Thyroid gland (tissue), 4 donors: ENCODE measurements at places on chromosomes 4 and X.

DNA sequence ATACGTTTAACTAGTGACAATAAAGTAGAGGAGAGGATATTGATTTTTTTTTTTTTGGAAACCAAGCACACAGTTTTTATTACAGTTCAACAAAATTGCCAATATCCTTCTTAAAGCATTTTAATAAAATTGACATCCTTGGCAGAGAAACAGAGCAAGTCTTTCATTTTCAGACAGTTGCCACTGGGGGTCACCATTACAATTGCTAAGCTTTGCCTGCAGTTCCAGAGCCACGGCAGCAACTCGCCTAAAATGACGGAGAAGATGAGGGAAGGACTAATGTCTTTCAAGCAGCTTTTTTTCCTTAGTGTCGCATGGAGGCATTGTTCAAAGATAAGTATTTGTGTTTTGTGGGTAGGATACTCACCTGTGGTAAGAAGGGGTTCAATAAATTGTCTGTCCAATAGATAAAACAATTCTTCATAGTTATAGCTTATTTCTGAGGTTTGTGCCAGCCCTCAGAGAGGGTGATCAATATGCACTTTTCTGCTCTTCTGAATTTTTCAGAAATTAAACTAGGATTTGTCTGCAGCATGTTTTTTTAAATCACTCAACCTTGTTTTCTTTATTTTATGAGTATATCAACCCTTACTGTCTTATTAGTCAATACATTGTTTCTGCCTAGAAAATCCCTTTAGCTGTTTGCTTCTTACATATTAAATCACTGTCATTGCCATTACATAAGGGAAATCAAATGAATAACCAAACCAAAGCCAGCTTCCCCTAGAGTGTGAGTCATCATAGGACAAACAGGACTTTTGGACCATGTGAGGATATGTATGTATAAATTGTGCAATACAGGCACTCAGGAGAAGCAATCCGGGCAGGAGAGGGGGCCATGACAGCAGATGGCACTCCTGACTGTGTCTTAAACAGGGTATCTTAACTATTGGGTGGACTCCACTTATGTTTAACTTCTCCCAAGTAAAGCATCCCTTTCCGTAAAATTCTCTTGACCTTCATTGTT is 508.1 kb upstream of the ARX start:
- peak; percentile 2 for DNase-seq

DNA sequence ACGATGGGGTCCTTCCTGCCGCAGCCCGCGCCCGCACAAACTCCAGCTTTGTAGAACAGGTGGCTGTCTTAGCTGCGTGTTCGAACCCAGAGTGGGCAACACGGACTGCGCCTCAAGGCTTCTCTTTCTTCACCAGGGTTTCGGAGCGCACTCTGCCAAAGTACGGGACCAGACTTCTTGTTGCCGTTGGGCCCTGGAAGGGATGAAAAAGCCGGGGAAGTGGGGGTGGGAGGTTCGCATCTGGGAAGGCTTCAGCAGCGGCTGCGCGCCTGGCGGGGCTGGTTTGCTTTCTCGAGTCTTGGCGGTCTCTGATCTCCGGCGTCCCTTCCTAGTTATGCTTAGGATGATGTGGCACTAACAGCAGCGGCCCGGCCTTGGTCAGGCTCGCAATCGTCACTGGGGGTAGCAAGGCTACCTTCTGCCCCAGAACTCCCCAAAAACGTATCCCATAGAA is 673 bp downstream of the PARM1 start:
- peak; percentile 33 for DNase-seq

DNA sequence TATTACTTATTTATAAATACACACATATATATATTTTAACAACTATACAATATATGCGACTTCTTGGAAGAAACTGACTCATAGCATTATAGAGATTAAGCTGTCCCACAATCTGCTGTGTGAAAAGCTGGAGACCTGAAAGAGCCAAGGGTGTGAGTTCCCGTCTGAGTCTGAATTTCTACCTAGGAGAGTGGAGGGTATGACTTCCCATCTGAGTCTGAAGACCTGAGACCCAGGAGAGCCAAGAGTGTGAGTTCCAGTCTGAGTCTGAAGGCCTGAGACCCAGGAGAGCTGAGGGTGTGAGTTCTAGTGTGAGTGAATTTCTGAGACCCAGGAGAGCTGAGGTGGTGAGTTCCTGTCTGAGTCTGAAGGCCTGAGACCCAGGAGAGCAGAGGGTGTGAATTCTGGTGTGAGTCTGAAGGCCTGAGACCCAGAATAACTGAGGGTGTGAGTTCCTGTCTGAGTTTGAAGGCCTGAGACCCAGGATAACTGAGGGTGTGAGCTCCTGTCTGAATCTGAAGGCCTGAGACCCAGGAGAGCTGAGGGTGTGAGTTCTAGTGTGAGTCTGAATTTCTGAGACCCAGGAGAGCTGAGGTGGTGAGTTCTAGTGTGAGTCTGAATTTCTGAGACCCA is 8.9 kb upstream of the P2RY8 start:
- DNase-seq = no peak

- DNase-seq = no peak
These were observed 8.9 kb downstream of the ANXA3 start for GRCh38 chr4:78560296-78560963.

DNA sequence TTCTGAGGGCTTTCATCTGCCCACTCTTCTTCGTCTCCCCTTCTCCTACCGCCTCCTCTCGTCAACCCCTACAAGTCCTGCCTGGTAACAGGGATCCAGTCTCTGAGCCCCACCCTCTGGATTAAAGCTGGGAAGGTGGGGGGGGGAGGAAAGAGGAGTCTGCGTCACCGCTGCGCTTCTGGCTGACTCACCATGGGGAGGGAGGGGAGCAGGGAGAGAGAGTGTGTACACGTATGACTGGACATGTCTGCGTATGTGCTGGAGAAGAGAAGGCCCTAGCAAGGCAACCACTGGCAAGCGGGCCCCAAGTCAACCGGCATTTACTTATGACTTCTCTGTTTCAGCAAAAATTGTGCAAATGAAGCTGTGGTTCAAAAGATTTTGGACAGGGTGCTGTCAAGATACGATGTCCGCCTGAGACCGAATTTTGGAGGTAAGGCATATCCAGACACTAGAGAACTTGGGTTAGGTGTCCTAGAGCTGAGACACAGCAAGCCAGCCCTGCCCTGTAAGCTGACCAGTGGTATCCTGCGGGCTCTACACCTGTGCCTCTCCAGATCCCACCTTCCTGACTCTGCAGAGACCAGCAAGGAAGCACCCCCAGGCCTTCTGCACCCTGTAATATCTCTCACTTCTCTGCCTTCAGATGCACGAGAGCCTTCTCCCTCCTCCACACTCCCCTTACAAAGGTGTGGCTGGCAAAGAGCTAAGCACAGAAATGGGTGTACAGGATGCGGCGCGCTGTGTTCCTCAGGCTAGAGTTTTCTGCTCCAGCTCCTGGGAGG is 2.5 kb downstream of the GABRQ start:
- no peak for DNase-seq

DNA sequence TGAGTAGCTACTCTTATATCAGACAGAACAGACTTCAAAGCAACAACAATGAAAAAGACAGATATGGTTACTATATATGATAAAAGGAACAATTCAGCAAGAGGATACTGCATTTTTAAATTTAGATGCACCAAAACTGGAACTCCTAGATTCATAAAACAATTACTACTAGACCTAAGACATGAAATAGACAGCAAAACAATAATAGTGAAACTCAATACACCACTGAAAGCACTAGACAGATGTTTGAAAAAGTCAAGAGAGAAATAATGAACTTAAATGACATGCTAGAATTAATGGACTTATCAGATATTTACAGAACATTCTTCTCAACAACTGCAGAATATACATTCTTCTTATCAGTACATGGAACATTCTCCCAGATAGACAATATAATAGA is 99.5 kb upstream of the ITM2A start:
- DNase-seq = no peak

DNA sequence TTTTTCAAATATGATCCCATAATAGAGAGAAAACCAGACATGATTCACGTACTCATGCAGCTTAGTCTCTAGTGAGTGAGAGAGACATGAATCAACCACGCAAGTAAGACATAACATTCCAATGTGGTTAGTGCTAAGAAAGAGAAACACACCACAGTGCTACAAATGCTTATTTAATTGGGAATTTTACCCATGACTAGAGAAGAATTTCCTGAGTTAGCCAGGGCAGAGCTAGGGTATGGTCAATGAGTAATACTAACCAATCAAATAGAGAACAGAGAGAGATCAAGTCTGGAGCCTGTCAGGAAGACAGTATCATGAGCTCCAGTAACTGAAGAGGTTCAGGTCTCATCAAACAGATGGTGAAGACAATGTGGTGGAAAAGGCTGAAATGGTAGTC is 495.2 kb downstream of the PDGFC start:
- DNase-seq = no peak

DNA sequence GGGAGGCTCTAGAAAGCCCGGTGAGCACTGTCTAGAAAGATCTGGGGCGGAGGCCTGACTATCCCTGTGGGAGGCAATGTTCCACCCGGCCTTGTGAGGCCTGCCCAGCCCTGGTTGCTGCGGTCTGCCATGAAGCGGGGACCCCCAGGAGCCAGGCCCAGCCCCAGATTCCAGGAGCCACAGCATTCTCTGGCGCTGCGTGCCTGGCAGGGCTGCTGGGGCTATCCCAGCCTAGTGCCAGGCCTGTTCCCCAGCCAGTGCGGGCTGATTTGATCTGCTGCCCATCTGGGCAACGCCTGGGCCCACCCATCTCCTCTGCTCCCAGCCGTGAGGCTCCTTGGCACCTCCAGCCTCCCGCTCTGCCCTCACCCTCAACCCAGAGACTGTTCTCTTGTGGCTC is 19.6 kb downstream of the ATP2B3 start:
- DNase-seq = no peak
